ENCODE measurements at places on chromosomes 2 and 18.

- DNase-seq = no peak
Measured at GRCh38 chr2:174120346-174120745, 128.0 kb downstream of the OLA1 start.

DNA sequence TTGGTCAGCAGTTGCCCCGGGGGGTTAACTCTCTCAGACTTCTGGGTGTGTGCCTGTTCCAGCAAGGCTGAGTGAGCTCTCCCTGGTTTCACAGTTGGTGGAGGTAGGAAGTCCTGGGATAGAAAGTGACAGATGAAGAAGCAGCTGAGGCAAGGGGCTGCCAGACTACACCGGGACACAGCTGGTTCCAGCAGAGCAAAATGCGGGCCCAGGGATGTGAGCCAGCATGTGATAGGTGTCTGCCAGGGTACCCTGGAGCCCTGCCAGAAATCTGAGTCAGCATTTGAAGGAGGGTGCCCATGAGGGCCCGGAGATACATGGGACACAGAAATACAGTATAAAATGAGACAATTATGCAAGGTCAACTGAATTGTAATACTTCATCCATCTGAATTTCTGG lies 79.3 kb upstream of the LGALSL start:
- DNase-seq = no peak

DNA sequence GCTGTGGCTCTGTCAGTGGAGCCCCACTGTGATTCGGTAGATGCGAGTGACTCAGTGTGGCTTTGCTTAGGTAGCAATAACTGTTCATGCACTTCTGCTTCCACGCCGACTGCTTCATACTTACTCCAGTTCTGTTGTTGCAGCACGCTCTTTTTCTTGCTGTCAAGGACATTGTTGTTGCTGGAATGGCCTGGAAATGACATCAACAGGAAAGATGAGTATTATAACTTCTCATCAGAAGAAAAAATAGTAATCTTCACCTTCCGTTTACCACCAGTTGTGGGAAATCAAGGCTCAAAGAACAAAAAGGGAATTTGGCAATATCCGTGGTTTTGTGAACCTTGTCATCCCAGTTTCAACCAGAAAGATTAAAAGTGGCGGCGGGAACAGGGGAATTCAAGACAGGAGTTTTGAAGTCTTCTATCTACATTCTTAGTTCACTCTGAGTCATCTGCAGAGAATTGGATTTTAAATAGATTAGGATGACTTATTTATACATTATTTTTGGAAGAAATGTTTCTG lies 8.3 kb downstream of the TM4SF20 start:
- DNase-seq = peak; percentile 5

DNA sequence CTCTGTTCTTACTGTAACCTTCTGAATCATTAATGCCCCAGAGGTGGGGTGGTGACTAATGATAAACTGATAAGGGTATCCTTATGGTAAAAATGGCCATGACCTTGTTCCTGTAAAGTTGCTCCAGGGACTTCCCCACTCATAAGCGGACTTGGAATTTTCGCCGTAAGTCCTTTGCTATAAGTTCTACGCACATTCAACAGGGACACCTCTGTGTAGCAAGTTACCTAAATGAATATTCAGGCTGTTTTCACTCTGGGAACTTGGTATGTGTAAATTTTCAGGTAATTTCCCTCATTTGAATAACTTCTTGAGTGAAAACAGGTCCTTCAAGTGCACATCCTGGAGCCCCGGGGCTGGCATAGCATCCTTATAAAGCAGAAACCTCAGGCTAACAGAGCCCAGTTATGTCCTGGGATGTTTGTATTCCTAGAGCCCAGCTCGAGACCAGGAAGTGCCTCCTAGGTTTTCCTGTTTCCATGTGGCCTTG lies 9.4 kb upstream of the AGFG1 start:
- DNase-seq = no peak

- DNase-seq = peak; percentile 32
Measured at GRCh38 chr18:74378179-74378682, 62.6 kb downstream of the C18orf63 start.

DNA sequence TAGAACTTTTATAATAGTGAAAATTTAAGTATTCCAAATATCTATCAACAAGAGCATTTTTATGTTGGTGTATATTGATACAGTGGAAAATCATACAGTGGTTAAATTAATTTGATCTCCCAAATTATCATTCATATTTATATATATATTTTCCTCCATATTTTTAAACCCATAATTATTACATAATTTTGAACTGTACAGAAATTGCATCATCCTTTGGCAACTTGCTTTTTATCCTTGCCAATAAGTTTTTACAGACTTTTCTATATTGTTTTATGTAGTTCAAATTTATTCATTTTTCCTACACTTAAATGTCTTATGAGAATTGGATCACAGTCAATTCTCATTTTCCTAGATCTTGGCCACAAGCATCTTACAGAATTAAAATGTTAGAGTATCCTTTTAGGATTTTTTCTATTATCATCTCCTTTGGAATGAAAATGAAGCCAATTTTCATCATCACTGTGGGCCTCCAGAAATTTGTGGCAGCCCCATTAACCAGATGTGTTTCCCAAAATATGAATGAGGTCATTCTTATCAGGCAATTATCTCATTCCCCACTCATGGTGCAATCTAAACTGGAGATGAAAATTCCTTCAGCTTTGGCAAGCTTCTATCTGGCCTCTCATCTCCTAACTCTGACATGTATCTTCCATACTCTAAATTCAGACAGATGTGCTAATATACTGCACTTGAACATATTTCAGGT lies 94.2 kb upstream of the DLGAP1 start:
- DNase-seq = no peak

GRCh38 chr2:98768384-98769113 lies 37.6 kb upstream of the MGAT4A start:
- DNase-seq = no peak

- DNase-seq = no peak
Measured at GRCh38 chr2:147578529-147578928, 266.3 kb upstream of the ACVR2A start.

DNA sequence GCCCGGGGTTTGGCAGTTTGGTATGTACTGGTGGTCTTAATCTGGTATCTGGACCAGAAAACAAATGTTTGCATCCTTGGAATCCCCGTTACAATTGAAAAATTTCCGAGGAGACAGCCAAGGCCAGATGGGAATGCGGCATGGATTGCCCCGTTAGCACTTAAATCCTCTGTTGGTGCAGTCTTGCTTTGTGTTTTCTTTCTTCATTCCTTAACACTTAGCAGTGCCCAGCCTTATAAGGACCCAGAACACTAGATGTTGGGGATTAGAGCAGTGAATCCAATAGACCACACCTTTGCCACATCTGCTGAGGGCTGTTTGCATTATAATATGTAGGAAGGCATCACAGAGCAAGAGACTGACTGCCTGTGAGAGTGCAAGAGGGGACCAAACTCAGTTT lies 12.8 kb upstream of the ZNF532 start:
- DNase-seq = no peak

DNA sequence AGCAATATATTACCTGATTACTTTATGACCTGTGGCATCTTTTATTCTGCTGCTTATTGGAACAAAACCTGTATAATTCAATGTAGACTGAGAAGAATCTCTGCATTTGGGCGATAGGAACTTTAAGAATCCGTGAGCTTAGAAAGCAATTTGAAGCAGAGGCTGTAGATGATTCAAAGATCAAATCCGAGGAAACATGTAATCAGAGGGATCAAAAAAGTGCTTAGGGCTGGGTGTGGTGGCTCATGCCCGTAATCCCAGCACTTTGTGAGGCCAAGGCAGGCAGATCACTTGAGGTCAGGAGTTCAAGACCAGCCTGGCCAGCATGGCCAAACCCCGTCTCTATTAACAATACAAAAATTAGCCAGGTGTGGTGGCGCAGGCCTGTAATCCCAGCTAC lies 198.4 kb downstream of the MTX2 start:
- no peak for DNase-seq

- DNase-seq = no peak
Measured at GRCh38 chr2:159050426-159050825, 82.0 kb downstream of the TANC1 start.

GRCh38 chr2:164363646-164364045 lies 257.6 kb downstream of the GRB14 start:
- DNase-seq = no peak

Measured in CD4-positive, alpha-beta T cell treated with Interleukin-12 subunit alpha and Interleukin-12 subunit beta, for 1 hour (primary cell).